Suppressor macrophage (primary cell): ENCODE measurements at places on chromosomes 16 and 17.

- DNase-seq = peak; percentile 20
Measured at GRCh38 chr17:32349503-32349853, 479 bp upstream of the ZNF207 start.

- DNase-seq = peak; percentile 78
Measured at GRCh38 chr17:69501591-69502468, 87.3 kb downstream of the MAP2K6 start.

DNA sequence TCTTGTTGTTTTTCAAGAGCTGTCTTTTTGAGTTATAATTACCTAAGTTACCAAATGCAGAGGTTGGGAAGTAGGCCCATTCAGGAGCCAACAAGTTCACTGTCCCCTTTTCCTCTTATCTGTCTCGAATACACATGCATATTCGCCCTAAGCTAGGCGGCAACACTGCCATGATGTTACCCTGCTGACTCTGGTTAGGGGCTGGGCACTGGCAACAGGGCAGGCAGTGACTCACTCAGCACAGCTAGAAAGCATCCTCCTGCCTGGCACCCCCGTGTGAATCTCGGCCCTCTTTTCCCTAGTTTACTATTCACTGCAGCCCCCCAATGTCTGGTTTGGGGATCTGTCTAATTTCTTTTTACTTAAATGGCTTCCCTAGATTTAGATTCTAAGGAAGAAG, 13.8 kb downstream of the DBF4B start:
- DNase-seq = no peak

DNA sequence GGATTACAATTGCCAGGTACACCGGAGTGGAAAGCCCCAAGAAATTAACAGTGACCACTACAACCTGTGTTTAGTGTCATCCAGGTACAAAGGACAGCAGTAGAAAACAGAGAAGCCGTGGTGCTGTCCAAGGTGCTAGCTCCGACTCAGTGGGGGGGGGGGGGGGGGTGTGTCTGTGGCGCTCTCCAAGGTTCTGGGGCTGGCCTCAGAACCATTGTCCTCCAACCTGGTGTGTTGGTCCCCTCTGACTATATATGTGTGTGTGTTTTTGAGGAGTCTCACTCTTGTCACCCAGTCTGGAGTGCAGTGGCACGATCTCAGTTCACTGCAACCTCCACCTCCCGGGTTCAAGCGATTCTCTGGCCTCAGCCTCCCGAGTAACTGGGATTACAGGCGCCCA, 5.8 kb upstream of the ZNF23 start:
- DNase-seq = peak; percentile 25

- peak; percentile 25 for DNase-seq
Measured at GRCh38 chr16:4693956-4694641, 737 bp downstream of the NUDT16L1 start.

- no peak for DNase-seq
Measured at GRCh38 chr17:11242411-11242810, 1.4 kb downstream of the SHISA6 start.

DNA sequence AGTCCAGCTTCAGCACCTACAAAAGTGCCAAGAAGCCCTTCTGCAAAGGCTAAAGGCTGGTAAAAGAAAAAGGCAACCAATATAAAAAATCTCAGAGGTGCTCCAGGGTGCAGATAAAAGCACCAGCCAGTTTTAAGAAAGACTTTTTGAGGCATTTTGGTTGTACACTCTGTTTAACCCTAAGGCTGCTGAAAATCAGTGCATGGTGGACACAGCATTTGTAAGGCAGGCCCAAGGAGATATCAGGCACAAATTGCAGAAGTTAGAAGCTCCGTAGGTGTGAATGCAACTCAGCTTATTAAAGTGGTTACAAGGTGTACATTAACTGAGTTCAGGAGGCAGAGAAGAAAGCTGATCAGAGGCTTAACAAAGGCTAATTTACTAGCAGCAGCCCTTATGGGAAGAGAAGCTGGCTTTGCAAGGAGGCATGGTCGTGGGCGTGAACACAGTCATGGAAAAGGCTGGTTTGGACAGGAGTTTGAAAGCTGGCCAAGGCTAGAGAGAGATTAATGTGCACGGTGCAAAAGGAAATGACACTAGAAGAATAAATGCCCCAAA, 21.1 kb downstream of the ACSM1 start:
- DNase-seq = peak; percentile 56

DNA sequence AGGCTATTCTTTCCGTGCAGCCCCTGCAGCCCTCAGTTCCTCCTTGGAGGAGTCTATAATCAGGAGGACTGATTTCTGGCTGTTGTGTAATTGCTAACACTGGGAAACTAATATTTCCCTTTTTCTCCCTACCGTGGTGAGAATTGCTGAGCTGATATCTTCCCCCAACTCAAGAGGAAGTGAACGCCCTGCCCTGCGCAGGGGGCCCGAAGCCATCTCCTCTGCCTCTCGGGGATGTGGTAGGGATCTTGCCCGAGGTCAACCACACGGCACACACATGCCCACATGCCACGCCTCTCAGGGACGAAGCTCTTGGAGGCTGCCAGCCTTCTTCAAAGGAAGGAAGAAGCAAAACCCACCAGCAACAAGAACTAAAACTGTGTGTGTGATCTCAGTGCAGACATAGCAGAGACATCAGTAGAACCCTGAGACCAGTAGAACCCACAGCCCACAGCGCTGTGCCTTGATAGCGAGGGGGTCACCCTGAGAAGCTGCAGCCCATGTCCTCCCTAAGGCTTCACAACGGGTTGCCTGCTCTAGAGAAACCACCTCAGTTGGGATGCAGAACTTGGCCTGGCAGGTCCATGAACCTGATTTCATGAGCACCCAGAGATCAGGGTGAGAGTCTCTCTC, 8.9 kb upstream of the ULK2 start:
- DNase-seq = peak; percentile 94

- DNase-seq = no peak
Measured at GRCh38 chr16:10033556-10033955, 148.7 kb downstream of the GRIN2A start.

GRCh38 chr17:52026075-52026474, 132.4 kb downstream of the CA10 start:
- DNase-seq = no peak

DNA sequence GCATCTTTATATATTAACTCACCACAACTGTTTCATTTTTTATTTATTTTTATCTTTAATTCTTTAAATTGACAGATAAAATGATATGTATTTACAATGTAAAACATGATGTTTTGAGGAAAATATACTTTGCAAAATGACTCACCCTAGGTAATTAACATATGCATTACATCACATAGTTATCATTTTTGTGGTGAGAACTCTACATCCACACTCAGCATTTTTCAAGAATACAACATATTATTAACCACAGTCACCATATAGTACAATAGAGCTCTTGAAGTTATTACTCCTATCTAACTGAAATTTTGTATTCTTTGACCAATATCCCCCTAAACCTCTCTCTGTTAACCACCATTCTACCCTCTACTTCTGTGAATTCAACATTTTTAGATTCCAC, 194.7 kb upstream of the KIF2B start:
- no peak for DNase-seq

- no peak for DNase-seq
Measured at GRCh38 chr16:22071331-22071910, 20.9 kb upstream of the VWA3A start.

- DNase-seq = peak; percentile 30
Measured at GRCh38 chr16:57013902-57014301, 24.5 kb downstream of the NLRC5 start.

DNA sequence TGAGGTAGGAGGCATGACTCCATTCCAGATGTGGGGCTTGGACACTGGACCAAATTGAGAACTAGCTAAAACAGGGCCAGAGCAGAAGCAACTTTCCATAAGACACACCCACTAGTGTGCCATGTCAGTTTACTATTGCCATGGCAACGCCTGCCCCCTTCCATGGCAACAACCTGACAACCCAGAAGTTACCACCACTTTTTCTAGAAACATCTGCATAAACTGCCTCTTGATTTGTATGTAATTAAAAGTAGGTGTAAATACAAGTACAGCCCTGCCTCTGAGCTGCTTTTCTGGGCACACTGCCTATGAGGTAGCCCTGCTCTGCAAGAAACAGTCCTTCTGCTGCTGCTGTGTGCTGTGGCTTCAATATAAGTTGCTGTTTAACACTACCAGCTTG, 19.5 kb upstream of the SCNN1B start:
- no peak for DNase-seq

DNA sequence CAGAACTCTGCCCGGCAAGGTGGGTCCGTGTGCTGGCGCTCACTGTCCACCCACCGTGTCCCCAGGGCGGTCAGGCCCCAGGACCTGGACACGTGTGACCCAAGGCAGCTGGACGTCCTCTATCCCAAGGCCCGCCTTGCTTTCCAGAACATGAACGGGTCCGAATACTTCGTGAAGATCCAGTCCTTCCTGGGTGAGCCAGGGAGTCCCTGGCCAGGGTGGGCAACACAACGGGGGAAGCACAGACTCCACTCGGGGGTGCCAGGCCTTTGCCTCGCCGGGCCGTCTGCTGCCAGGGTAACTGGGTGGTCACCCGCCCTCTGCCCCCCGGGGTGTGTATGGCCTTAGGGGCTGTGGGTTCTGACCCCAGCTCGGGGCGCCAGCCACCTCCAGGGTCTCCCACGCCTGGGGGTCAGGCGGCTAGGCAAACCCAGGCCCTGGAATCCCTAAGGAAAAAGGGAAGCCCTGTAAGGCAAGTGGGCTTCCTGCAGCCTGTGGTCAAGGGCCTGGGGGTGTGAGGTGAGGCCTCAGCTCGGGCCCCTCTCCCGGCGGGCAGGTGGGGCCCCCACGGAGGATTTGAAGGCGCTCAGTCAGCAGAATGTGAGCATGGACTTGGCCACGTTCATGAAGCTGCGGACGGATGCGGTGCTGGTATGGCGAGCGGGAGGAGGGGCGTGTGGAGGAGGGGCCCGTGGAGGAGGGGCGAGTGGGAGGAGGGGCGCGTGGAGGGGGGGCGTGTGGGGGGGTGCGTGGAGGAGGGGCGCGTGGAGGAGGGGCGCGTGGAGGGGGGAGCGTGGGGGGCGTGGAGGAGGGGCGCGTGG, 6.5 kb downstream of the MSLN start:
- DNase-seq = no peak

- peak; percentile 92 for DNase-seq
Measured at GRCh38 chr17:34637548-34638525, 58.5 kb downstream of the TMEM132E start.

DNA sequence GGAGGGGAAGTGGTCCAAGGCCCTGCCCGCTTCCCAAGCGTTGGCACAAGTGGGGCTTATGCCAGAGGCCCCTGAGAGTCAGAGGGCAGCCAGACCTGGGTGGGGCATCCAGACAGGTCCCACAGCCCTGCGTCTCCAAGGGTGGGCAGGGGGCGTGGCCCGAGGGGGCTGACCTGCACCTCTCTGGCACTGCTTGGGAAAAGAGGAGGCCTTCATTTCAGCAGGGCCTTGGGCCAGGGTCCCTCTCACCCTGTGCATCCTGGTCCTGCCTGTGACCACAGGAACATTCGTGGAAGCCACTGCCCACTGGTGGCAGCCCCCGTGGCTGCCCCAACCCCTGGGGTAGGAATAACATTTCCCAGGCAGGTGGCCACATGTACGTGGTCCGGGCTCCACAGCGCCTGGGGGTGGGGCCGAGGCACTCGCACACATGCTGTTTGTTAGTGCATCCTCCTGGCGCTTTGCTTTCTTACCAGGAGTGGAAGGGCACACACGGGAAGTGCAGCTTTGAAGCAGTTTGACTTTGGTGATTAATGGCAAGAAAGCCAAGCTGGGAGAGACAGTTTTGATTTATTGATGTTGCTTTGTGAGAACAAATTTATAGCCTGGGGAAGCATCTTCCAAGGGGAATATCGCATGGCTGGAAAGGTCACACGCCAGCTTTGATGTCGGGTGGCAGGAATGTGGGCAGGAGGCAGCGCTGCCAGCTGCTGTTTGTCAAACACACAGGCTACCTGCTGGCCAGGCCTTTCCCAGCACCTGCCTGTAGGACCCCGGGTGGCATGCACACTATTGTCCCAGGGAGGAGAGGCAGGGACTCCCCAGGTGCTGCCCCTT, 4.3 kb downstream of the CENPX start:
- no peak for DNase-seq

- peak; percentile 54 for DNase-seq
Measured at GRCh38 chr17:32104158-32104557, 38.1 kb upstream of the RHOT1 start.

GRCh38 chr17:57264776-57265175, 8.5 kb downstream of the MSI2 start:
- no peak for DNase-seq

DNA sequence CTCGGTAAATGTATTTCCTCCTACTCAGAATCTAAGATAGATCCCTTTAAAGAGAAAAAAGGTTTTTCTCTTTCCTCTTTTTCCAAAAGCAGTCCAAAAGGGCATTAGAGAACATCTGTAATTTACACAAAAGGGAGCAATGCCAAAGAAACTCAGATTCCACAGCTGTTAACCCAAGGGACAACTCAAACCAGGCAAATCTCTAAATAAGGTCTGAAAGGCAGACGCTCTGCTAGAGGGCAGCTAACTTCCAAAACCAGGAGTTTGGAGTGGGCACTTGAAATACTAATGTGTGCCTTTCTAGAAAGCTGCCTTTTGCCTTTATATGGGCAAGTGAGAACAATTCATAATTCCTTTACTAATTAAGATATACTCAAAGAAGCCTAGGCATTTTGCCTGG, 435.7 kb downstream of the ZFHX3 start:
- DNase-seq = no peak

GRCh38 chr16:3822366-3823045, 58.0 kb downstream of the CREBBP start:
- DNase-seq = peak; percentile 78

DNA sequence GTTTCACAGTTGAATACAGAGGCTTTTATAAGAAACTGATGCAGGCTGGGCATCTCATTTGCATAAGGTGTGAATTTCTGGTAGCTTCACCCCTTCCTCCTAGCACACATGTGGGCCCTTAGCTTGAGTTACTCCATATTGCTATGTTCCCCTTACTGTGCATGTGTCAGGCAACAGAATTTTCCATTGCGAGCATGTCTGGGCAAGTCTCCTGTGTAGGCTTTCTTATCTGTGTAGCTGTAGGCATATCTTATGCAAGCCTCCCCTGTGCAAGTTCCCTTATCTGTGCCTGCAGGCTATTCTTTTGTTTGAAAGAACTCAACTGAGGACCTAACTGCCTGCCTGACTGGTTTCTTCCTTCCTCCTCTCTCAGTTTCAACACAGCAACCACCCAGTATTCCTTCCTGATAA, 597.4 kb upstream of the CDH5 start:
- no peak for DNase-seq

GRCh38 chr17:4086041-4086483, 56.8 kb downstream of the ZZEF1 start:
- no peak for DNase-seq

- no peak for DNase-seq
Measured at GRCh38 chr17:49381033-49381432, 19.0 kb upstream of the ZNF652 start.

GRCh38 chr17:13940858-13941665, 128.2 kb upstream of the COX10 start:
- DNase-seq = peak; percentile 53

GRCh38 chr17:5618476-5618875, 34.2 kb upstream of the NLRP1 start:
- no peak for DNase-seq

DNA sequence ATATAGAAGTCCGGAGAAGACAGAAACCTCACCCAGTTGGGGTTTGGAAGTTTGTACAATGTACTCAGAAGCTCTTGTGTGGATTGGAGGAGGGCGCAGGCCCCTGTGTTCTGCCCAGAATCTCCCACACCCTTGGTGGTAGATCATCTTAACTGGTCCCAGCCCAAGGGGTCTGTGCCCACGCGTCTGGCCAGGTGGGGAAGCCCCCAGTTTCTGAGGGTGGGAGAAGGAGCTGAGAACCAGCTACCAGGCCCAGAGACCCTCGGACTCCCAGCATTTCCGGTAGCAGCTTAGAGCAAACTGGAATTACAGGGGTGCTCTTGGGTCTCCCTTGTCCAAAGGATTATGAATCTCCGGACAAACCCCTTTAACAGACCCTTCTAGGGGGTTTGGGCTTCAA, 2.3 kb upstream of the PPP1R9B start:
- no peak for DNase-seq
